ENCODE measurements at places on chromosomes 16 and 17. TPM values are rescaled to one million over a fixed set of nuclear protein-coding genes. Genes with fewer than 3 reads are reported as not detected.
A peak's percentile ranks its signal among the peaks of the same experiment; 100 is the strongest.

Gene SNRNP25
- total RNA-seq, result 41.1 TPM

GRCh38 chr16:74480150-74481029 is 59.1 kb upstream of the CLEC18B start:
- no peak for DNase-seq

- DNase-seq, result no peak
These were observed 6.6 kb upstream of the CPHXL start for GRCh38 chr16:75732871-75733270.

DNA sequence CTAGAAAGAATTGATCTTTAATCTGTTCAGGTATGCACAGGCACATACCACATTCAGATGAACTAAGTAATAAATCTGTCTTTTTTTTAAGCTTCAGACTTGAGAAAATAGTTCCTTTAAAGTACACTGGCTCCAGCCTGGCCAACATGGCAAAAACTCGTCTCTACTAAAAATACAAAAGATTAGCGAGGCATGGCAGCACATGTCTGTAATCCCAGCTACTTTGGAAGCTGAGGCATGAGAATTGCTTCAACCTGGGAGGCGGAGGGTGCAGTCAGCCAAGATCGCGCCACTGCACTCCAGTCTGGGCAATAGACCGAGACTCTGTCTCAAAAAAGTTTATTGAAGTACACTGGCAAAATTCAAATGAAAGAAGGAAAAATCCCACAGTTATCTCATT is 111.0 kb upstream of the NETO2 start:
- no peak for DNase-seq

- no peak for DNase-seq
These were observed 17.2 kb downstream of the SKAP1 start for GRCh38 chr17:48412841-48413240.

DNA sequence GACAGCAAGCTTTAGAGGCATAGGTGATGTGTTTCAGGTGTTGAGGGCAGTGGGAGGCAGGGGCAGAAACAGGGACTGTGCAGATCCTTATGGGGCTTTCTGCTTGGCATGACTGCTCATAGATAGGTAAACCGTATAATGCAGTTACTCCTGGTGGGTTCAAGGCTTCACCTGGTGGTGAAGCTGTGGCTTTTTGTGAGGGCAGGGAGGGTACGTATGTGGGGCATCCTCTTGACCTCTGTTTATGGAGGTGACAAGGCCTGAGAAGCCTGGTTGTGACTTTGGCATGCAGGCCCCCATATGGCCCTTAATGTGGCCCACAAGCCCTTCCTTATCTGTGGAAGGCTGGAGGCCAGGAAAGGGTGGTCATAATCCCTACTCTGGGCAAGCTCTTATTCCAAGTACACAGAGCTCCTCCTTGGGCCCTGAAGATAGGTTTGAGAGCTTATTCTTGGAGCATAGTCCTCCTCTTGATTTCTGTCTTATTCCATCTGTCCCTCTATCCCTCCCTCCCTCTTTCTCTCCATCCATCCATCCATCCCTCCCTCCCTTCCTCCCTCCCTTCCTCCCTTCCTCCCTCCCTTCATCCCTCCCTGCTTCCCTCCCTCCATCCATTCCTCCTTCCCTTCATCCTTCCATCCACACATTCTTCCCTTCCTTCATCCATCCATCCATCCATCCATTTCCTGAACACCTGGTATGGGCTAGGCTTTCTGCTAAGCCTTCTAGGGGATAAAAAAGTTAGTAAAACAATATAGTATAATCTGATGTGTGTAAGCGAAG is 1.3 kb upstream of the CCL16 start:
- no peak for DNase-seq

DNA sequence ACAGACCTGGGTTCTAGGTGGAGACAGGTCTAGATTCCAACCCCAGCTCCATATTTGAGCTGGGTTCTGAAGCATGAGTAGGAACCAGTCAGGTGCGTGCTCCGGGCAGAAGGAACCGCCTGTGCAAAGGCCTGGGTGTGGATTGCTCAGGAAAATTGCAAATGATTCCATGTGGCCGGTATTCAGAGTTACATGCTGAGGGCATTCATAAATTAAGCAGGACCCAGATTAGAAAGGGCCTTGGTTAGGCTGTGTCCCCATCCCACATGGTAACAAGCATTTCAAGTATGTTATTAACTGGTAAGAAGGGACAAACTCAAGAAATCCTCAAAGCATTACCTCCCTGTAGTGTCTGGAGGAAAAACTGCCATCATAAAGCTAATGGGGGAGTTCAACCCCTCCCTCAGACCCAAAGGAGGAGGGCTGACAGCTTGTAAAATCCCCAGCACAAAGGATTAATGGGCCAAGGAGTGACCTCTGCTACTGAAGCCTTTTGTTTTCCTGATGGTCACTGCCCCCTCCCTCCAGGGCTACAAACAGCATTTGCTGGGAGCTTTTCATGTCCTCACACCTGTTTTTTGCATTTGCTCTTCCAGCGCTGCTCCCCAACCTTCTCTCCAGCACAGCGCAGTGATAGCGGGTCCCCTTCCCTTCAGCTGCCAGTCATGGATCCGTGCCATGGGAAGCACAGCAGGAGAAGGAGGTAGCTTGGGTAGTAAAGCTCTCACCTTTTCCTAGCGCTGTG is 218.0 kb downstream of the C16orf95 start:
- DNase-seq, result no peak

DNA sequence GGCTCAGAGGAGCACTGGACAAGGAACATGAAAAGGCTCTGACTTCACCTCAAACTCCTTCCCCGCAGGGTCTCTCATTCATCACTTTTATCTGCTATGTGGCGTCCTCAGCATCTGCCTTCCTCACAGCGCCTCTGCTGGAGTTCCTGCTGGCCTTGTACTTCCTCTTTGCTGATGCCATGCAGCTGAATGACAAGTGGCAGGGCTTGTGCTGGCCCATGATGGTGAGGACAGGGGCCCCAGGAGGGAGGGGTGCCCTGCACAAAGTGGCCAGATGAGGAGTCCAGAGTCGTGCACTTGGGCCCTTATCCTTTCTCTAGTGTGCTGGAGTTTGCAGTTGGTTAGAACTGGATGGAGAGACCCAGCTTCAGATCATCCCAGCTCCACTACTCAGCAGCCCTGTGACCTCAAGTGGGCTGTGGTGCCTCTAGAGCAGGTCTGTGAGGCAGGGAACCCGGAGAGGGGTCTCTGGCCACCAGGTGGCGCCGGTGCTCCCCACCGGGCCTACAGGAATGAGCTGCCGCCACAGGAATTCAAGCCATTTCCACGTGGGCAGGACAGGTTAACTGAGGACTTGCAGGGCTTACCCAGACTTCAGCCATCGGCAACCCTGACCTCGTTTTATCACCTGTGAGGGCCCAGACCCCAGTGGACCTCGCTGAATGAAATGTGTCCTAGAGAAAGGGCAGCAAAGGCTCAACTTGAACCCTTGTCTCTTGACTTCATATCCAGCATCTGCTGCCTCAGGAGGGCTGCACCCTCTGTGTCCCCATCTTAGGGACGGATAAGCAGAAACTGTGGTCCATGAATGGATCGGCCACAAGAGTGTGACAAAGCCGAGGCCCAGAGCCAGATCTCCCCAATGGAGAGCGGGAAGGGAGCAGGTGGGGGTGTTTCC is 4.0 kb downstream of the CMTM3 start:
- DNase-seq, result peak; percentile 85

- no peak for DNase-seq
These were observed 139.6 kb downstream of the XYLT1 start for GRCh38 chr16:17331071-17331607.

GRCh38 chr17:31838636-31839225 is 20.3 kb downstream of the COPRS start:
- no peak for DNase-seq

- DNase-seq, result no peak
These were observed 52.6 kb downstream of the RAB11FIP4 start for GRCh38 chr17:31444026-31444425.
